ENCODE measurements at places on chromosomes 12 and 14.

- DNase-seq: no peak
Measured at GRCh38 chr12:45256721-45257120, 40.8 kb downstream of the ANO6 start.

DNA sequence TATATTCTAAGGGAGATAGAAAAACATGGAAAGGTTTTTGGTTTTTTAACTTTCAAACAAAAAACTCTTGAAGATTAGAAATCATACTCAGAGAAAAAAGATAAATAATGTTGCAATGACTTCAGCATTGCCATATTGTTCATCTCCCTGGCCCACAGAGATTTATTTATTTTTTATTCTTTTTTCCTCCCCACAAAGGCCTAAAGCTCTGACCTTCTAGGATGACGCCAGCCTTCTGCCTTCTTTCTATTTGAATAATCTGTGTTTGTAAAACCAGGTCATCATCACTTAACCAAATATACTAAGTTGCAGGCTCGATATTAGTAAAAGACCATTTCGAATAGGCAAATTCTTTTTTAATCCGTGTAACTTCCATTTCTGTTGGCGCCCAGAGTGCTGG is 4.4 kb upstream of the DCP1B start:
- peak; percentile 61 for DNase-seq

DNA sequence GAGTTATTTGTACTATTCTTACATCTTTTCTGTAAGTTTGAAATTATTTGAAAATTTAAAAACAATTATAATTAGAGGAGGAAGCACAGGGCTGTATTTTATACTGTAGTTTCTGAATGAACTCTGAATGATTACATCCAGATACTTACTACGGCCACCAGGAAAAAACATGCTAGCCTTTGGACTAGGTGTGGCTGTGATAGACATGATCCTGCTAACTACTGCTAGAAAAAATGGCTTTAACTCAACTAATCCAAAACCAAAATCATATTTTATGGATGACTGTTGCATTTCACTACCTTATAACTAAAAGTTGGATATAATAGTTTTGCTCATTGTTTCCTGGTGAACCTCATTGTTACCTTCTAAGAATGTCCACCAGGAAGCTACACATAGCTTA is 15.1 kb upstream of the SLC25A3 start:
- no peak for DNase-seq

GRCh38 chr14:23085458-23085857 is 9.5 kb downstream of the ACIN1 start:
- no peak for DNase-seq

DNA sequence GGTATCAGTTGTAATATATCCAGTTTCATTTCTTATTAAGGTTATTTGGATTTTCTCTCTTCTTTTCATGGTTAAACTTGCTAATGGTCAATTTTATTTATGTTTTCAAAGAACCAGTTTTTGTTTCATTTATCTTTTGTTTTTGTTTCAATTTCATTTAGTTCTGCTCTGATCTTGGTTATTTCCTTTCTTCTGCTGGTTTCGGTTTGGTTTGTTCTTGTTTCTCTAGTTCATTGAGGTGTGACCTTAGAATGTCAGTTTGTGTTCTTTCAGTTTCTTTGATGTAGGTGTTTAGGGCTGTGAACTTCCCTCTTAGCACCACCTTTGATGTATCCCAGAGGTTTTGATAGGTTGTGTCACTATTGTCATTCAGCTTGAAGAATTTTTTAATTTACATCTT is 145.6 kb upstream of the SLCO1B1 start:
- DNase-seq: no peak

DNA sequence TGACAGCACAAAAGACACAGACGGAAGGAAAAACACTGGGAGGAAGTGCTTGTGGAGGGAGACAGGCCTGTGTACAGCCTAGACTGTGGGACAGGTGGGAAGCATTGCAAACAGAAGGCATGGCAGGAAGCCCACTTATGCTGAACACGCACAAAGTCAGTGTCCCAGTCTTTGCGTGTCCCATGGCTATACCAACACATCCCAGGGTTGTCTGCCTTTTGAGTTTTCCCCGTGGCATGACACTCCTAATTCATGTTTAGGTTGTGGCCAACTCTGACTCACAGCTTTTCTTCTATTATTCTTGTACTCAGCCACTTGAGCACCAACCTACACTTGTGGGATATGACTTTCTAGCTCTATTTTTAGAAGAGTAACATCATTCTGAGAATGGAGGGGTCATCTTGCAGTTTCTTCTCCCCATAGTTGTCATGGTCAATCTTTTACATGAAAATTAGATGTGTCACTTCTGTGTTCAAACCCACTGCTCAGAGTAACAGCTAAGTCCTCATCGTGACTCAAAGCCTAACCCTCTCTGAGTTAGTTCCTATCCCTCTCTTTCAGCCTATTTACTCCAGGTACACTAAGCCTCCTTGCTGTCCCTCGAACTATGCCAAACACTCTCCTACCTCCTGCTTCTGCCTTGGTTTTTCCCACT is 27.5 kb upstream of the JPH4 start:
- no peak for DNase-seq

- DNase-seq: no peak
Measured at GRCh38 chr12:89695830-89696229, 12.8 kb downstream of the ATP2B1 start.

GRCh38 chr14:70047598-70048312 is 141.0 kb downstream of the SLC8A3 start:
- DNase-seq: no peak

- DNase-seq: no peak
Measured at GRCh38 chr14:72129291-72129690, 197.1 kb downstream of the RGS6 start.

GRCh38 chr14:55243386-55243785 is 27.8 kb upstream of the FBXO34 start:
- no peak for DNase-seq

GRCh38 chr14:105145381-105146180 is 23.0 kb downstream of the JAG2 start:
- DNase-seq: no peak

- DNase-seq: no peak
Measured at GRCh38 chr12:41967668-41968500, 176.8 kb downstream of the GXYLT1 start.

- DNase-seq: no peak
Measured at GRCh38 chr12:93219947-93220346, 157.8 kb upstream of the NUDT4 start.

DNA sequence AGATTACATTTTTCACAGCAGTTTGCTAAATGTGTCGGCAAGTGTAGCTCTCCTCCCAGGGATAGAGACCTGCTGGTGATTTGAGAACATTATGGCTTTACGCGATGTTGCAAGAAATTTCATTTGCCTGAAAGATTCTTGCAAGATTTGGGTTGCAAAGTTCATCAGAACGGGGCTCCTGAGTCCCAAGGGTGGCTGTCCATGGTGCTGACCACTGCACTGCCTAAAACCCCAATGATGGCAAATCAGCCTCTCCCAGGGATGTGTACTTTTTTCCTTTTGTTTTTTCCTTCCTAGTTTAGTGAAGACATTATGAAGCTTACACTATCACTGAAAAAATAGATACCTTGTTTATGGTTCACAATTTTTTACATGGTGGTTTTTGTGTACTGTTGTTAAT is 85.4 kb downstream of the WSCD2 start:
- no peak for DNase-seq

DNA sequence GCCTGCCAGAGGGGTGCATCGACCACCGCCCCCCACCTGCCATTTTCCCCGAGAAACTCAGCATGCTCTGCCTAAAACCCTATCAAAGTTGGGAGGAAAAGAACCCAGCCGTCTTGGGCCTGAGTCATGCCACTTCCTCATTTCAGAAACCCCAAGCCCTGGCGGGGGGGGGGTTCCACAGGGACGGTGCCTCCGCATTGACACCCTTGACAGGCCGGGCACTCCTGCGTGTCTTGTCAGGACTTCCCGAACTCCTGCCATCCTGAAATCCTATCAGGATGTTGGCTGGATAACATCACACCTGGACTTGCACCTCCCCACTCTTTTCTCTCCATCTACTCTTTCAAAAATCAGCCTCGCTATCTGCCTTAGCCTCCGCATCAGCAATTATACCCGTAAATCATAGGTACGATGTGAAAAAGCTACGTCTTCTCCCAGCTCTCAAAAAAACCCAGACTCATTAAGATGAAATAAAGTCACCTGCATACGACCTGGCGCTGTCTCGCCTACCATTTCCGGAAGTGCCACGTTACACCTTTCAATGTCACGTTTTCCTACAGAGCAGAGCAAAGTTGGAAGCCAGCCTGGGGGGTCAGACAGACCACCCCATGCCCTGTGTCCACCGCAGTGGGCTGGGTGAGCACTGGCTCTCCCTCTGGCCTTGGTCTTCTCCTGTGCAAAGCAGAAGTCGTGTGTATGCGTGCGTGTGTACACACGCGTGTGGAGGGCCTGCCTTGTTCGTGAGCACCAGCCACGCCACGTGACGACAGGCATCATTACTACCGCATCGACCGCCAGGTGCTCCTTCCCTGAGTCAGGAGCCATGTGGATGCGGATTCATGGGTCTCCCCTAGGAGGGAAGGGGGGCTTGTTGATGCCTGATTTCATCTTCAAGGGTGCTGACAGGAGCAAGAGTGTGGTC is 96.7 kb downstream of the RFLNA start:
- DNase-seq: no peak

- DNase-seq: no peak
Measured at GRCh38 chr12:52052468-52053186, 1.4 kb downstream of the NR4A1 start.

DNA sequence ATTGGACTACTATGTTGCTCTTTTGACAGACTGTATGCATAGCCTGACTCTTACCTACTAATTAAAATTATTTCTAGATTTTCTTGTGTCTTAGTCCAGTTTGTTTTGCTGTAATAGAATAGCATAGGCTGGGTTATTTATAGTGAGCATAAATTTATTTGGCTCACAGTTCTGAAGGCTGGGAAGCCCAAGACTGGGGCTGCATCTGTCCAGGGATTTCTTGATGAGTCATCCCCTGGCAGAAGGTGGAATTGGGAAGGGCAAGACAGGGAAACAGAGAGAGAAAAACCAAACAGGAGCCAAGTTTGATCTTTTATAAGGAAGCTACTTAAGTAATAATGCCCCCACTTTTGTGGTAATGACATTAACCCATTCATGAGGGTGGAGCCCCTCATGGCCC is 759.2 kb upstream of the LRFN5 start:
- no peak for DNase-seq

DNA sequence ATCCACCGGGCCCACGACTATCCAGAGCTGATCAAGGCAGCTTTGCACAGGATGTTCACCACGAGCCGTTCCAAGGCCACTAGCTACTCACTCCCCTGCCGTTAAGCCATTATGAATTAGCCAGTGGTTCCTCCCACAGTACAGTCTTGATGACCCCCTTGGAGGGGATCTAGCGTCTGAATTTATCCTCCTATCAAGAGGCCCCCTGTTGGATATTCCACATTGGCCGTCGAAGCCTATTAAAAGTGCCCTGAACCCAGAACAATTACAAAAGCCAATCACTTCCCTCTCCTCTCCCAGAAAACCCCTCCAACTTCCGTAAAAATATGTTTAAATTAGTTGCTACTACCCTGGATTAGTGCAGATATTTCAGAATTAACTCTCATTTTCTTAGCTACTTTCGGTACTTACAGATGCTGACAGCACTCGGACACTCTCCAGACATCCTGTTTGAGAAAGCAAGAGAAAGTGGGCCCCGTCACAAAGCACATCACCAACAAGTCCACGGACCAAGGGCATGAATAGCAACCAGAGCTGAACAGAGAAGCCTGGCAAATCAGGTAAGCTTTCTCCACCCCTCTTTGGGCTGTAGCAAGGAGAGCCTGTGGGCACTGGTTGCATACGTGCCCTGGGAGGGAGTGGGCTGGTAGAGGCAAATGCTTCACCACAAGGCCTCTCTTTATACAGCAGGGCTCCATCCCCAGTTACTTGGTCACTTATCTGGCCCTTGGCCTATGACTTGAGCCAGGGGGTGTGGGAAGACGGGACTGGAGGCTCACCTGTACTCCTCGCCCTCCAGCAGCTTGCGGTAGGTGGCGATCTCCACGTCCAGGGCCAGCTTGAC is 5.3 kb downstream of the KRT3 start:
- DNase-seq: no peak

GRCh38 chr14:65462411-65462810 is 49.9 kb downstream of the FUT8 start:
- peak; percentile 23 for DNase-seq

DNA sequence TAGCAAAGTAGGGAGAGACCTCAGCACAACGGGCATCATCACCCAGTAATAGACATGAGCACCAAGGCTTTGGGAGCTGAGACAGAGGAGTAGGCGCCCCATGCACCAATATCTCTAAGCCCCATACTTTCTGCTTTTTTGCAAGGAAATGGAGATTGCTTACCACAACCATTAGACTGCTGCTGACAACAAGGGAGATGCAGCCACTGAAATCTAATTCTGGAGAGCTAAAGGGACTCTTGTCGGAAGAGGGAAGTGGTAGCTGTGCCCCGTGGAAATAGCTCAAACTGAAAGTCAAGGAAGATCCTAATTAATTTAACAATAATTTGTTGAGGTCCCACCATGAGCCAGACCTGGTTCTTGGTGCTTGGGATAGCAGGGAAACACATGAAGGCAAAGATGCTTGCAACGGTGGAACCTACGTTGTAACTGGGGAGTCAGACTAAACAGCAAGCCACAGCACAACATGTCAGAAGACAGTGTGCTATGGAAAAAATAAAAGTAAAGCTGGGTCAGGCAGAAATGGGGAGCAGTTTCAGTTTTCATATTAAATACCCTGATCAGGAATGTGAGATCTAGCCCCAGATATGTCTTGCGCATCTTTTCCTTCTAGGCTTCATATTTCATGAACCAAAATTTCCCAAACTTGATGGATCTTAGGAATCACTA is 1131.0 kb downstream of the BCL11B start:
- DNase-seq: no peak

GRCh38 chr12:76777765-76778216 is 13.9 kb downstream of the ZDHHC17 start:
- DNase-seq: no peak

GRCh38 chr12:104496336-104496735 is 39.6 kb downstream of the CHST11 start:
- no peak for DNase-seq

DNA sequence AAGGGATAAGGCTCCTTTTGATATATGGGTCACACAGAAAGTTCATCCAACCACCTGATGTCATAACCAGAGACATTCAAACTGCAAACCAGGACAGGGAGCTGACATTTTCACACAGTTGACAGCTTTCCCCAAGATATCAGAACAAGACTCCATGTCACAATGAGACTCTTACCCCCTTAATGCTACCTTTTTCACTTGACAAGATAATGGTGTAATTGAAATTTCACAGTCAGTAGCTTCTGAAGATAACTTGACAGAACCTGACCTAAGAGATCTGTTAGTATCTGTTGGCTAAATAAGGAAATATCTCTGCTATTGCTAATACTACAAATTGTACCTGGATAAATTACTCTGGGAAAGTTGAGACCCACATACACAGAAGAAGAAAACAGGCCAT is 187.3 kb downstream of the C12orf50 start:
- DNase-seq: no peak

- no peak for DNase-seq
Measured at GRCh38 chr12:93381161-93381975, 3.6 kb downstream of the NUDT4 start.

- no peak for DNase-seq
Measured at GRCh38 chr12:126042286-126042685, 977.1 kb downstream of the AACS start.

GRCh38 chr14:91185721-91186120 is 58.8 kb downstream of the GPR68 start:
- DNase-seq: no peak
